Right lung (tissue), 10 donors: ENCODE measurements at places on chromosomes 7 and 10. TPM values are rescaled to one million over a fixed set of nuclear protein-coding genes. Genes with fewer than 3 reads are reported as not detected.

Gene IGF2BP3
- 56.3 TPM for polyA plus RNA-seq

Gene PRF1
- 2.9 TPM for polyA plus RNA-seq

Gene CADPS2
- 73.9 TPM for polyA plus RNA-seq

DNA sequence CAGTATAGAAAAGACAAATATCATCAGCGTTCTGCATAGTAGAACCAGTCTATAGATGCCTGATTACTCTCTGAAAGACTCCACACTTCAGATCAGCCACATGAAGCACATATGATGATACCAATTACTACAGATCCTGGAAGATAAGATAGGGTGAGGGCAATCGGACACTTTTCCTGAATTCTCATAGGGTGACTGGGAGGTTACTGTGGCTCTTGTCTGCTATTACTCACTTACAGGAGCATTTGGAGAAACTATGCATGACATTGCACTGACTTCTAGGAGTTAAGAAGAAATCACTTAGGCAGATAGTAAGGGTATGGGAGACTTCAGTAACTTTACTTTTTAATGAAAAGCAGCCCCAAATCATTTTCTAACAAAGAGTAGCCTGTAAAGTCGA is 1140.9 kb downstream of the XPNPEP1 start:
- DNase-seq, result no peak

- DNase-seq, result no peak
Observed at GRCh38 chr10:29790207-29790606, 155.4 kb upstream of the SVIL start.

DNA sequence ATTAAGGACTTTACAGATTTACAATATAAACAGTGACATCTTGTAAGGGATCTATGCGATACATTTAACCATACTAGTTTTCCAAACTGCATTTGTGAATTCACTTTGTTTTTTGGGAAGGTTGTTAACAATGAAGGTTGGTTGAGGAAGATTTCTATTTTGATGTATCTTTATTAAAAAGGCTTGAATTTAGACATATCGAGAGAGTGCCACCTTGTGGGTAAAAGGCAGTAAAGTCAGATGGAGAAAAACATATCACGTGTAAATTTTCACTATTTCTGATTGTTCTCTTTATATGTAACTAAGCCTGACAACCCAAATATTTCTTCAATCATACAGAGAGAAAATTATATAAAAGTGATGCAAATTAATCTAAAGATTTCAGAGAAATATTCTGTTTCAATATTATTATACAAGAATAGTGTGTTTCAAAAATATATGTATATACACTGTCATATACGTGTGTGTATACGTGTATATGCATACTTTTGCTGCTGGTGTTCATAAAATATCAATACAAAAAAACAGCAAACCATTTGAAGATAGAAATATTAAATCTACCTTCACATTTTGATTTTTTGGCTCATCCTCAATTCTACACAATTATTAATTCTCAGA is 988.6 kb downstream of the SORCS1 start:
- no peak for DNase-seq

DNA sequence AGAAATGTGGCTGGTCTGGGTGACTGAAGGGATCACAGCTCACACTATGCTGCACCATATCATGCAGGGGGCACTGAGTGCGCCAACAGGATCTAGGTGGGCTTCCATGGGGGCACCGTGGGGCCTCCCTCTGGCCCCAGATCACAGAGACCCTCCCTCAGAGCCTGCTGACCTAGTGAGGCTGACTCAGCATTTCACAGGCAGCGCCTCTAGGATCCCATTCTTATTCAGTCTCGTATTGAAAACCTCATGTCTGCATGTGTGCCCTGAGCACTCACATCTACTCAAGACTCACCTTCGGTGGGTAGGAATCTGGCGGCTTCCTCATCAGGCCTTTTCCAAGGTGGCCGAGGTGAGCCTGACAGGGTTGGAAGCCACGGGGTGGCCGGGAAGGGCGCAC is 141.6 kb downstream of the FANK1 start:
- DNase-seq, result no peak
